Cortex of kidney (tissue), 1 donor: ENCODE measurements at places on chromosomes 12 and 14.

- no peak for DNase-seq
These were observed 235.8 kb downstream of the NEDD1 start for GRCh38 chr12:97142737-97143410.

GRCh38 chr12:93957168-93957567 is 191.2 kb upstream of the PLXNC1 start:
- no peak for DNase-seq

DNA sequence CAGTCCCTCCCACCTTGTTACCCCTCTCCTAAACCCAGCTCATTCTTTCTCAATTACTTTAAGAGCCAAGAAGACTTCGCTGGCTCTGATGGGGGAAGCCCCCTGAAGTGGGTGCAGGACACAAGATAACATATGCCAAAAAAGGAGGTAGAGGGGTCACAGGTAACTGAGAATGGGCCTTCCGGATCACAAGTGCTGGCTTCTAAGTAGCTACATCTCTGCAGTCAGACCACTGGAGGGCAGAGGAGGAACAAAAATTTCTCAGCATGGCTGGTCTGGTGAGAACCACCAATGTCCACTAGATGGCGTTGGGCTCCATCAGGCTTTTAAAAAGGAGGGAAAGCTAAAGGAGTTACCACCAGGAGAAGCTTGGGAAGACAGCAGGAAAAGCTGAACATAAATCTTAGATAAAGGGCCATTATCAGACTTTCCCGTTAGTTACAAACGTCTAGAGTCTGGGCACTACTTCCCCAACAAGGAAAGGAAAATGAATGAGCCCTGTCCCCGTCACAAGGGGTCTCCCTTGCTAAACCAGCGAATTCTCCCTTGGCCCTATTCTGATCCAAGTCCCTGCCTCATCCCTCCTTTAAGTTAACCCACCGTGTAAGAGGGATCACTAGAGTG is 11.6 kb upstream of the CDH24 start:
- DNase-seq, result no peak

- no peak for DNase-seq
These were observed 44.2 kb downstream of the TTC8 start for GRCh38 chr14:88868558-88869159.

DNA sequence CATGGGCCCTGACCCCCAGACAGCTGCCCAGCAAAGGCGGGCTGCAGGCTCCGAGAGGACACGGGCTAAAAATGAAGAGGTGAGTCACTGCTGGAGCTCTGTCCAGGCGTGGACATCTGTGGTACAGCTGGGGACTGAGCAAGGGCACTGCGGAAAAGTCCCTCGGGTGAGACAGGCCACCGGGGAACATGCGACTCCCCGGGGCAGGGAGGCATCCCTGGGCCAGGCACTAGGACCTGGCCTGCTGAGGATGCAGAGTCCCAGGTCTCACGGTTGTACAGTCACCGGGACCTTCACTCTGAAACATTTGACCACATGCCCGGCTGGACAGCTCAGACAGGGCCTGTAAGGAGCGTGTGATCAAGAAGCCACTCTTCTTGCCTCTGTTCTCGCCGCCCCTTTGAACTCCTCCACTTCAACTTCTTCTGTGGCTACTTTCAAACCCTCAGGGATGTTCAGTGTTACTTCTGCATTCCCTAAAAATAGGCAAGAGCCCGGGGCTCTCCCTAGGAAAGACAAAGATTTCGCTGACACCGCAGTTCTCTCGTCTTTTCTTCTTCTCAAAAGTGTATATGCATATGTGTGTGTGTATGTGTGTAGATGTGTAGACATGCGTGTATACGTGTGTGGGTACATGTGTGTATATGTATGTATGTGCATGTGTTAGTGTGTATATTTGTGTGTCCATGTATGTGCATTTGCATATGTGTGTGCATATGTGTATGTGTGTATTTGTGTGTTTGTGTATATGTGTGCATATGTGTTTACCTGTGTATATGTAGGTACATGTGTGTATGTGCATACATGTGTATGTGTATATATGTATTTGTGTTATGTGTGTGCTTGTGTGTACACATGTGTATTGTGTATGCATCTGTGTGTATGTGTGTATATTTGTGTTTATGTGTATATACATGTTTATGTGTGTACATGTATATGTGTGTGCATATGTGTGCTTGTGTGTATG is 5.0 kb upstream of the RFLNA start:
- no peak for DNase-seq

GRCh38 chr12:193261-193660 is 20.7 kb downstream of the SLC6A12 start:
- DNase-seq, result no peak

GRCh38 chr14:103520657-103521437 is 1.8 kb downstream of the CKB start:
- no peak for DNase-seq

DNA sequence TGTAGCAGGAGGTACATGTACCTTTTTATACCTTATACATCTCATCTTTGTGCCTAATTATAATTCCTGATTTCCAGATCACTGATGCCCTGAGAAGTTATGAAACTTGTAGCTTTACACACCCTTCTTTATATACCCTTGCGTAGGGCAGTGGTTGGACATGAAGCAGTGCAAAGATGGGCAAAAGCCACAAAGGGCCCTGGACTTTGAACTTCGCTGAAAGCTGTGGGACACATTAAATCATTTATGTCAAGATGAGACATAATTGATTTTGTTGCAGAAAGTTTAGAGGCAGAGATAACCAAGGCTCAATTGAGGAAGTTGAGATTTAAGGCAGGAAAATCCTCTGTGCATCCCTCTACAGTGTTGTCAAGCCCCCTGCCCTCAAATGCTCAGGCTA is 170.0 kb downstream of the SLC2A13 start:
- no peak for DNase-seq

GRCh38 chr12:80892597-80893445 is 44.9 kb downstream of the LIN7A start:
- no peak for DNase-seq

DNA sequence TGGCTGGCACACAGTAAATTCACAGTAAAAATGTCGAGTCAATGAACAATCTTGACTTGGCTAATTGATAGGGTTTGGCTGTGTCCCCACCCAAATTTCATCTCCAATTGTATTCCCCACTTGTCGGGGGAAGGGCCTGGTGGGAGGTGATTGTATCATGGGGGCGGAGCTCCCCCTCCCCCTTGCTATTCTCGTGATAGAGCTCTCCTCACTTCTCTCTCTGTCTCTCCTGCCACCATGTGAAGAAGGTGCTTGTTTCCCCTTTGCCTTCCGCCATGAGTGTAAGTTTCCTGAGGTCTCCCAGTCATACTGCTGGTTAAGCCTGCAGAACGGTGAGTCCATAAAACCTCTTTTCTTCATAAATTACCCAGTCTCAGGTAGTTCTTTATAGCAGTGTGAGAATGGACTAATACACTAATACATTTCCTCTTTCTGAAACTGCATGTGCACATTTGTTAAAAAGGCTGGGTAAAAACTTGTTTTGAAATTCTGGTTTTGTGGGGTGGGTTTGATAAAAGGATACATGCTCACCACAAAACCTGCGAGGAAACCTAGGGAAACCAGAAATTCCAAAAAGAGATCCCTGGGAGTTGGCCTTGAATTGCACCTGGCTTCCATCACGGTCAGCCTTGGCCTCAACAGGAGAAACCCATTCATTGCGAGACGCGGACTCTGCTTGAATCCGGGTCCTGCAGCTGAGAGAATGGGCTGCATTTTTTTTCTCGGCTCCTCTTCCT is 16.2 kb upstream of the MYL2 start:
- DNase-seq, result no peak

GRCh38 chr12:38056701-38057689 is 259.6 kb upstream of the ALG10B start:
- DNase-seq, result no peak

GRCh38 chr12:56158926-56159461 is 835 bp downstream of the MYL6 start:
- no peak for DNase-seq

GRCh38 chr12:111686574-111687105 is 787 bp downstream of the ACAD10 start:
- no peak for DNase-seq

GRCh38 chr14:55075628-55076175 is 24.3 kb downstream of the MAPK1IP1L start:
- no peak for DNase-seq

DNA sequence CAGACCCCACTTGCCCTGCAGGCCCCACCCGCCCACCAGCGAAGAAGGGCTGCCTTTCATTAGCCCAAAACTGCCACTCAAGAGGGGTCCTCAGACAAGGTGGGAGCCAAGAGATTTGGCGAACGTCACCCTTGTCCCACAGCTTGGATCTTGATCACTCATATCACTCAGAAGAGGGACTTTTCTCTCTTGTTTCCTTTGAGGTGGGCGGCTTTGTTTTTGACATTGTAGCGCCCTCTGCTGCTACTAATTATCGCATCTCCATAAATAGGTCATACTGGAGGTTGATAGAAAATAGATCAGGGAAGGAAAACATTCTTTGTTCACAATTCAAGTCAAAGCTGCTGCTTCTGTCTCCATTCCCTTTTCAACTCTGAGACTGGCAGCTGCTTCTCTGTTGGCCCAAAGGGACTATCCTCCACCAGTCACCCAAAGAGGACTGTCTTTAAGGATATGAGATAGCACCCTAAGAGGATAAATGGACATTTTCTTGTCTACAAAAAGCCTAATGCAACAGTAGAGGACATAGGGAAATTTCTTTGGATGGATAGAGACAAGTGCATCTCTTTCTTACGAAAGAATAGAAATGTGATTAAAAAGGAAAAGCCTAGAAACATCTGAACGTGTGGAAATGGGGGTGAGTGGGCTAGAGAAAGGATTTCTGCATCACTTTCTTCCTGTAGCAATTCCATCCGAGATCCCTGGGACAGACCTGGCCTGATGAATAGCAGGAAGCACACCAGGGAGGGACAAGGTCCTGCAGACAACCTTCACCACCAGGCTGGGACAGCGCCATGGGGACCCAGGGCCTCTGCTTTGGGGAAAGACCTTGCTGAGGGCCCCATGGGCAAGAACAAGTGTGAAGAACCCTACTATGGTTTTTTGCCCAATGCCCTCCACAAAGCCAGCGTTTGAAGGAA is 115.8 kb downstream of the DAD1 start:
- no peak for DNase-seq

DNA sequence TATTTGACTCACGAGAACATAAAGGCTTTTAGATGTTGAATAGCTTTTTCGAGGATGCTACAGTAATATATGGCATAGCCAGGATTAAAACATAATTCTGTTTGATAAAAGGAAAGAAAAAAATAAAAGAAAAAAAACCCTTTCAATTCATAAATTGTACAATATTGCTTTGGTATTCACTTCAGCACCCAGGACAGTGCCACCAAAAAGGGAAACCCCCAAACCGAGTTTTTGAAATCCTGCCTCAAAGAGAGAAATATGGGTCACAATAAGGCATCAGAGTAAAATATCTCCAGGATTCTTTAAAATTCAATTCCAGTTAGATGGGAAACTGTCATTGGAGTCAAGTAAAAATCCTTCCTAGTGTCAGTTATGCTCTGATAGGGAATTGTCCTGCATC is 551.2 kb upstream of the SEL1L start:
- DNase-seq, result no peak

- no peak for DNase-seq
These were observed 32.1 kb downstream of the MVK start for GRCh38 chr12:109605599-109606228.

DNA sequence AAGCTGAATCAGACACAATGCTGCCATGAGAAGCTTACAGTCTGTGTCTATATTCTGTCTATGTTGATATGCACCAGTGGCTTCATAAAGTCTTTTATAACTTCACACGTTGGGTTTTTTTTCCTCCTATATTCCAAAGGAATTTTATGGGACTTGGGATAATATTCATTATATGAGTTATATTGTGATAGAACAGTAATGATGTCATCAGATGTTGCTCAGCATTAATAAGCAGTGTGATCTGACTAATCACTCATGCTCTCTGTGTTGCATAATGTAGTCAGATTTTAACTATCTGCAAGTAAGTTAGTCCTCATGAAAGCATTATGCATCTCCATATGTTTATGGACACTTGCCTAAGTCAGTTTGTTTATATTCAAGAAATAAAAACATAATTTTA is 159.6 kb downstream of the PLCZ1 start:
- DNase-seq, result no peak

DNA sequence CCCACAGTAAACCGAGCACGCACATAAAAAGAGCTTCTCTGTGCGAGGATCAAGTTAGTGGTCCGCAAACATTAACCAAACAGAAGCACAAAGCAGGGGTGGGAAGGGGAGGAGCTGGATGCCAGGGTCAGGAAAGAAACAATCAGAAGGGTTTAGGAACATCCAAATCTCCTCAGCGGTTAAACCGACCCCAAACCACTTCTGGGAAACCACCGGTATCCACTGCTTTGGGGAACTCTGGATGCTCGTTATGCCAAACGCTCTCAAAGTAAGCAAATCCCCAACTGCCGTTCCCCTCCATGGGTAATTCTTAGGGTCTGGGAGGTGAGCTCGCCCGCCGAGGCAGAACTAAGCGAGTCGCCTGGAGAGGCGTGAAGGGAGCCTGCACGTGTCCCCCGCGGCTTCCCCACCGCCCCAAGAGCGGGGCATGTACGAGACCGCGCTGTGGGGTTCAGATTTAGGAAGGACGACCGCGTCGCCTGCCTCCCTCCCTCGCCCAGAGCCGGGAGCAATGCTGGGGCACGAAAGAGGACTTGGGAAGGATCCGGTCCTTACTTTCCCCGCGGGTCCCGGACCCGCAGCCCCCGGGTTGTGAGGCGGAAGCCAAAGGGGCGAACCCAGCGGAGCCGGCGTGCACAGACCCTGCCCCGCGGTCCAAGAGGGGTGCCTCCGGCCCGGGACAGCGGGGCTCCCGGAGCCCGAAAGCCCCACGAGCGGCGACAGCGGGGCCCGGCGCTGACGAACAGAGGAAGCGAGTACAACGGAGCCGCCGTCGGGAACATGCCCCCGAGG is 711 bp downstream of the SBNO1 start:
- no peak for DNase-seq

DNA sequence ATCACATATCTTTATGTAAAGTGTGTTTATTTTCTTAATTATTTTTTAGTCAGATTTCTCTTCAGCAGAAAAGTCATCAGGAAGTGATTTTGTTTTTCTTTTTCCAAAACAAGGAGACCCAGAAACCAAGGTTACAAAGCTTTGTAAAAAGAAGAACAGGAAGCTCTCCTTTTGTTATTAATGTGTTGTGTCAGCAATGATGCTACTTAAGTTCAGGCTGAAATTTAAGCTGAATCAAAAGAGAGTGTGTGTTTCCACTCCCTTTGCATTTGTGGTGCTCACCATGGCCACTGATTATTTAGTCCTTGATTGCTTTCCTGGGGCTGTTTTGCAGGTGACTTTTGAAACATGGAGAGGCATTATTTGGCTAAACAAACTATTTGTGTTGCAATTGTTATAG is 155.3 kb upstream of the ATP2B1 start:
- no peak for DNase-seq
